ENCODE measurements at places on chromosomes 1 and 21.

- DNase-seq: no peak
Measured at GRCh38 chr1:74412244-74412643, 100.2 kb downstream of the LRRC53 start.

DNA sequence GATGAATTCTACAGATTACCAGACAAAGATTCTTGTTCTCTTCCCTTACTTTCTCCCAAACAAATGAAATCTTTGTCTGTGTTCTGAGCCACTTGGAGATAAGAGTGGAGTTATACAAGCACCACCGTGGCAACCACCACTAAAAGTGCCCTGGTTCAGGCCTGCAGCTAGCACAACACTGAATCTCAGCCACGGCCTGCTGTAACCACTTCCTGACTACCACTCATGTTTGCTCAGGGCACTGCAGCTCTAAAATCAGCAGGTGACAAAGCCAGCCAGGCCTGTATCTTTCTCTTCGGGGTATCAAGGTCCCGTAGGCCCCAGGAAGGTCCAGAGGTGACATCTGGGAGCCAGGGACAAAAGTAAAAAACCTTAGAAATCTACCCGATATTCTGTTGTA lies 3.2 kb upstream of the OR2T6 start:
- no peak for DNase-seq

GRCh38 chr1:36599828-36600227 lies 117.1 kb upstream of the CSF3R start:
- DNase-seq: no peak

- DNase-seq: no peak
Measured at GRCh38 chr1:155794605-155795245, 62.3 kb downstream of the GON4L start.

GRCh38 chr1:120178799-120179756 lies 2.8 kb upstream of the SEC22B start:
- DNase-seq: peak; percentile 6

DNA sequence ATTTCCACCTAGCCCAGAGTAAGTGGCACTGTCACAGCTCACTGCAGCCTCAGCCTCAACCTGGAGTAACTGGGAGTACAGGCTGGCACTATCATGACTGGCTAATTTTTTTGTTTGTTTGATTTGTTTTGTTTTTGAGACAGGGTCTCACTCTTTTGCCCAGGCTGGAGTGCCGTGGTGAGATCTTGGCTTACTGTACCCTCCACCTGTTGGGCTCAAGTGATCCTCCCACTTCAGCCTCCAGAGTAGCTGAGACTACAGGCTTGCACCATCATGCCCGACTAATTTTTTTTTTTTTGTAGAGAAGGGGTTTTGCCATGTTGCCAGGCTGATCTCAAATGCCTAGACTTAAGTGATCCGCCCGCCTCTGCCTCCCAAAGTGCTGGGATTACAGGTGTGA lies 2.5 kb downstream of the UCK2 start:
- DNase-seq: no peak

DNA sequence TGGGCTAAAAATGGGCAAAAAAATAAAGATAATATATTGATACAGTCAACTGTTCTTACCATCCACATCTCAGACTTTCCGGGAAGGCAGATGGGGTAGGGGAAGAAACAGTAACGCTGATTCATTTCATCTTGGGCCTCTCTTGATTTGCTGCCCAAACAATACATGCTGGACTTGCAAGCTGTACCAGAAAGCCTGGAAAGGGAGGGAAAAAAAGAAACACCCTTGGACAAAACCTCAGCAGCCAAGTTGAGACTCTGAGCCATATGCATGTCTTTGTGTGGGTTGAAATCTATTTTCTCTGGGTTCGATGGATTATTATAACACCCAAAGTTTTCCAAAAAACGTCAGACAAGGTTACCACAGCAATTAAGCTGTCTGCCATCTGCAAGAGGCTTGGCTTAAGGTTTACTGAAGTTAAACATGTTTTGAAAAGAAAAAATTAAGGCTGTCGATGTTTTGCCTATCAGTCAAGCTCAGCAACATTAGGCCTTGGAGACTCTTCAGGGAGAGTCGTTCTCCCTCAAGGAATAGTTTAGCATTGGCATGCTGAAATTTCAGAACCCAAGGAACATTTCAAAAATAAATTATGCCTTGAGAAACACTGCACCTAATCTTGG lies 71.2 kb downstream of the PSMG1 start:
- DNase-seq: no peak

DNA sequence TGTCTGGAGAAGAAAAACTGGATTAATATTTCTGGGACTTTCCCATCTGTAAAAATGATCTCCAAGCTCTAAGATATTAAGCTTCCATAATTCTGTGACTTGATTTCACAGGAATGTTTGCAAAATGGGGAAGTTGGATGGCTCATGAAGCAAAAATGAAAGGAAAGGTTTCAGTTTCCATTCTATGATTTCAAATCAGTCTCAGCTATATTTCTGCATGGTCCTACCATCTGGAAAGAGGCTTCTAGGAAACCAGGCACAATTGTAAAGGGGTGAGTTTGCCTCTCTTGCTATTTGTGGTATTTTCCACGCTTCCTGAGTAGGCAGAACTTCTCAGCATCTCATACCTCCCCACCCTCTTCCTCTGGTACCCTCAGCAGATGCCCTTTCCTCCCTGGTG lies 22.4 kb upstream of the ACTN2 start:
- no peak for DNase-seq

DNA sequence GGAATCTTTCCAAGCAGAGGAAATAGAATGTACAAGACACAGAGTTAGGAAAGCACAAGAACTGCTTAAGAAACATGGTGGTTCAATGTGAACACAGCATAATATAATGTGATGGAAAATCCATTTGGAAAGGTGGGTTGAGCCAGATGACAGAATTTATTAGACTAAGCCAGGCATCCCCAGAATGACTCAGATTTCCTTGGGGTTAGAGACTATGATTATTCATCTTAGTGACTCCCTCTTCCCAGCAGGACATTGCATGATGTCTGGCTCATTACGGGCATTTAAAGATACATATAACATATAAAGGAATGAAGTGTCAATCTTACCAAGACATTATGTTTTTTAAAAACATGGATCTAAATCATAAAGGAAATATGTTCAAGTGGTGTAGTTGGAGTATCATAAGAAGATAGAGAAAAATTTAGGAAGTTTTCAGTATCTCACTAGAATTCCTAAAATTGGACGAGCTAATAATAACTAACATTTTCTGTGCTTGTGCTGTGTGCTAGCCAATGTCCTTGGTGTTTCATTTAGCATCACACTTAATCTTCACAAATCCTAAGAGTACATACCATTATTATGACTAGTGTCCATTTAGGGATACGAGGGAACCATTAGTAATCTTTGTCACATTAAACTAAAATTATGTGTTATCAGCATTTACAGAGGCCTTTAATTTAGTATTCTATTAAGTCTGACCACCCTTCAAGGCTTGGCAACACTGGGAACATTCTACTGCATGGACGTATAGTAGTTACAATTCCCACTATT lies 41.0 kb upstream of the ST6GALNAC5 start:
- no peak for DNase-seq

DNA sequence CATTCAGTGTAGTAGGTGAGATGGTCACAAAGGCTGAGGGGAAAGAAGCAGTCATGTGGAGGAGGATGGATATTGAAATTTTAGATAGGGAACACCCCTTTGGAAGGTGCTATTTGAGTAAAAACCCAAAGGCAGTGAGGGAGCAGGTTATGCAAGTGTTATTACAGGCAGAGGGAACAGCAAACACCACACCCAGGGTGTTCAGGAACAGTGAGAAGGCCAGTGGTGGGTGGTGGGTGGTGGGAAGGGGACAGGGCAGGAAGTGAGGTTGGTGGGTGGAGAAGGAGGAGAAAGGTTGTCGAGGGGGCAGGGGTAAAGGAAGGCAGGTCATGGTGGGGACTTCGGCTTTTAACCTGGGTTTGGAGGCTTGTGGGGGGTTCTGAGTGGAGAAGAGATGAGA lies 39.2 kb upstream of the SCMH1 start:
- DNase-seq: no peak

GRCh38 chr1:60078182-60078581 lies 4.6 kb upstream of the C1orf87 start:
- DNase-seq: no peak

DNA sequence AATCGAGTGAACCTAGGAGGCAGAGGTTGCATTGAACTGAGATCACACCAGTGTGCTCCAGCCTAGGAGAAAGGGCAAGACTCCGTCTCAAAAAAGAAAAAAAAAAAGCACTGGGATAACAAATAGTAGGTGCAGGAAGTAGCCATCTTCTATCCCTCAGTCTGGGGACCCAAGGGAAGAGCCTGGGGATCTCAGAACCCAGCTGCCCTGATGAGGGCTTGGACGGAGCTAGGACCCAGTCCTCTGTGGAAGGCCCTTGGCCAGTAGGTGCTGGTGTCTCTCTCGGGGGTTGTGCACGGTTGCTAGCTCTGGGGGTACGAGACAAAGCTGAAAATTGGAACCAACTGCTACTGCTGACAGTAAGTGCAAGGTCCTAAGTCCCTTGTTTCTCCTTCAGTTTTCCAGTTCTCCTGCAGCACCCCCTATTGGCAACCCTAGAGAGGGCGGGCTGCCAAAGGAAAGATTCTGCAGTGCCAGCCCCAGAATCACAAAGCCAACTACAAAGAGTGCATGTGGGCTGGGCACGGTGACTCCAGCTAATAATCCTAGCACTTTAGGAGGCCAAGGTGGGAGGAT lies 57.6 kb upstream of the KIF1B start:
- DNase-seq: no peak

DNA sequence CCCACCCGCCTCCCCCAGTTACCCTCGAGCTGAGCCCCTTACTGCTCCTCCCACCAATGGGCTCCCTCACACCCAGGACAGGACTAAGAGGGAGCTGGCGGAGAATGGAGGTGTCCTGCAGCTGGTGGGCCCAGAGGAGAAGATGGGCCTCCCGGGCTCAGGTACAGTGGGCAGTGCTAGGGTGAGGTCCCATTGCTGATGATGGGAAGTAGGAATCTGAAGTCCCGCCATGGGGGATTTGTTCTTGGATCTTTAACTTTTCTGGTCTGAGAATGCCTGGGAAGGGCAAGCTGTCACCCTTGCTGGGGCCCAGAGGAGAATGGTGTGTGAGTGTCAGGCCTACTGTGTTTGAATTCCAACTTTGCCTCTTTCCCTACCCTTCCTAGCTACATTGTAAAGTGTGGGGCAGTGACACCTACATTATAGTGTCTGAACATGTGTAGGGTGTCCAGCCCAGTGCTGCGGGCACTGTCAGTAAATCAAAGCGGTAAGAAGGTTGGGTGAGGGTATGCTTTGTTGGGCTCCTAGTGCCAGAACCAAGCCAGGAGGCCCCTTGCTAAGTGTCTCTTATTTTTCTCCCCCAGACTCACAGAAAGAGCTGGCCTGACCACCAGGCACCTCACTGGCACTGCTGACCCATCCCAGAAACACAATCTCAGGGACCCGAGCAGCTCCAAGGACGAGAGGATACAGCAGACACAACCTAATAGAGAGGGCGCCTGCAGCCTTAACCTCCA lies 44.7 kb downstream of the YARS1 start:
- no peak for DNase-seq

DNA sequence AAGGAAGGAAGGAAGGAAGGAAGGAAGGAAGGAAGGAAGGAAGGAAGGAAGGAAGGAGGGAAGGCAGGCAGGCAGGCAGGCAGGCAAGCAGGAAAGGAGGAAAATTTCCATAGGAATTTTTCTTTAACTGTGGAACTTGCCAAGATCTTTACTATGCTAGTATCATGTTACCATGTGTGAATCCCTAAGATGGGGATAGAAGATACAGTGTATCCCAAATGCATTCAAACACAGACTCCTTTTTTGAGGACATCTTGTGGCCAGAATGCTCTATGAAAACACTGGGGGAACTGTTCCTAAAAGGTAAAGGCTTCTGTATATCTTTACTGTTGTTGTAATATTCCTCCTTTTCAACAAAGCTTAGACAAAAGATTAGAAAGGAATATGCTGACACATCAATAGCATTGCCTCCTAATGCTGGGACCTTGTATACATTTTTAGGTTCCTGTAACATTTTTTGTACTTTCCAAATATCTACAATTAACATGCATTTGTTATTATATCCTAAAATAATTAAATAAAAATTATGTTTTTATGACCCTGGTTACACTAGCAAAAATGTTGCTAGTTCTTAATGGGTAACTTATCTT lies 20.6 kb downstream of the CCDC190 start:
- DNase-seq: no peak

- DNase-seq: no peak
Measured at GRCh38 chr1:226568975-226569741, 20.6 kb downstream of the STUM start.

DNA sequence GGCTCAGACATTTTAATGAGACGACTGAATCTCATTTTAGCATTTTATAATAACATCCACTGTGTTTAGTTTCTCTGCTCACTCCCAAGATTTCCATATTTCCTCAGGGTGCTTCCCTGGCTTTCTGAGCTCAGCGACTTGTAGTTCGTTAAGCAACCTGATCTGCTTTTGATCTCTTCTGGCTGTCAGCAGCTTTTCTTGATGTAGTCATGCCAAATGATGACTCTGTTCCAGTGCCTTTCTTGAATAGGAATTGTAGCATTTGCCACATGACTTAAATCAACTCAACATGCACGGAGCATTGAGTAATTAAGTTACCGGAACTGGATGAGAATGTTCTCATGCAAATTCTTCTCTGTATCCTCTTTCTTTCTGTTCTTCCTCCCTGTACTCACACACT lies 246.1 kb downstream of the FMN2 start:
- peak; percentile 72 for DNase-seq

- no peak for DNase-seq
Measured at GRCh38 chr1:214044438-214045214, 56.9 kb downstream of the PROX1 start.

DNA sequence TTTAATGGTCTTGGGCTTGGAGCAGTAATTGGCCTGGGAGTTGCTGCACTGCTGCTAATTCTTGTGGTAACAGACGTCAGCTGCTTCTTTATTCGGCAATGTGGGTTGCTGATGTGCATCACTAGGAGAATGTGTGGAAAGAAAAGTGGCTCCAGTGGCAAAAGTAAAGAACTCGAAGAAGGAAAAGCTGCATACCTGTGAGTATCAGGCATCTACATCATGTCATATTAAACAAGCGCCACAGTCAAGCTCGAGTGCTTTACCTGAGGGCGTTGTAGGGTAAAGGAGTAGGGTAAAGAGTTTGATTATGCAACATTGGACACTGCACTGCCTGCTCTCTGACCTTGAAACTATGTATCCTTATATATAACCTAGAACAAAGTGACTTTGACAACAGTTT lies 510.6 kb downstream of the NCAM2 start:
- no peak for DNase-seq

DNA sequence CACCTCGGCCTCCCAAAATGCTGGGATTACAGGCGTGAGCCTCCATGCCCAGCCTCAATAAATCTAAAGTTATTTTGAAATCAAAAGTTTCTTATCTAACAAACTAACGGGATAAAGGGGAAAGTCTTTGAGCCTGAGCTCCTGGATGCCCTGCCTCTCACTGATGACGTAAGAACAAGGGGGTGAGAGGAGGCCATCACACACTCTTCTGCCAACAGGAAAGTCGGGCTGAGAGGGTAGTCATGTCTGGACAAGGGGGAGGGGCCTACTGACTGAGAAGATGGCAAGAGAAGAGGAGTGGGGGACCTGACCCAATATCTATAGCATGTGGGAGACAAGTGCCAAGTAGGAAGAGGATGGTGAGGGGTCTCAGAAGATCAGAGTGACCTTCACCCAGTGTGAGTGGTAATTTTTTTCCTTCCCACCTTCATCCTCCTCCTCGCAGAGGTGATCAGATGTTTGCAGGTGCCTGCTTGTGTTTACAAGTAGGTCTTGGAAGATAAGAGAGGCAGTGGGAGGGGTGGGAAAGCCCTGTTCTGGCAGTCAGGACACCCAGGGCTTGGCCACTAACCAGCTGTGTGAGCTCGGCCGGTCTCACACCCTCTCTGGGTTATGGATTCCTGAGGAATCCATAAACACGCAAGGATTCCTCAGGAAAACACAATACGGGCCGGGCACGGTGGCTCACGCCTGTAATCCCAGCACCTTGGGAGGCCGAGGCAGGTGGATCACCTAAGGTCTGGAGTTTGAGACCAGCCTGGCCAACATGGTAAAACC lies 9.6 kb downstream of the UQCRHL start:
- DNase-seq: no peak
